H54 (cell line): ENCODE measurements at places on chromosomes 2 and 18.

- no peak for DNase-seq
These were observed 599.4 kb downstream of the XIRP2 start for GRCh38 chr2:167487728-167488127.

GRCh38 chr18:55513161-55513560 is 74.8 kb downstream of the TCF4 start:
- no peak for DNase-seq

DNA sequence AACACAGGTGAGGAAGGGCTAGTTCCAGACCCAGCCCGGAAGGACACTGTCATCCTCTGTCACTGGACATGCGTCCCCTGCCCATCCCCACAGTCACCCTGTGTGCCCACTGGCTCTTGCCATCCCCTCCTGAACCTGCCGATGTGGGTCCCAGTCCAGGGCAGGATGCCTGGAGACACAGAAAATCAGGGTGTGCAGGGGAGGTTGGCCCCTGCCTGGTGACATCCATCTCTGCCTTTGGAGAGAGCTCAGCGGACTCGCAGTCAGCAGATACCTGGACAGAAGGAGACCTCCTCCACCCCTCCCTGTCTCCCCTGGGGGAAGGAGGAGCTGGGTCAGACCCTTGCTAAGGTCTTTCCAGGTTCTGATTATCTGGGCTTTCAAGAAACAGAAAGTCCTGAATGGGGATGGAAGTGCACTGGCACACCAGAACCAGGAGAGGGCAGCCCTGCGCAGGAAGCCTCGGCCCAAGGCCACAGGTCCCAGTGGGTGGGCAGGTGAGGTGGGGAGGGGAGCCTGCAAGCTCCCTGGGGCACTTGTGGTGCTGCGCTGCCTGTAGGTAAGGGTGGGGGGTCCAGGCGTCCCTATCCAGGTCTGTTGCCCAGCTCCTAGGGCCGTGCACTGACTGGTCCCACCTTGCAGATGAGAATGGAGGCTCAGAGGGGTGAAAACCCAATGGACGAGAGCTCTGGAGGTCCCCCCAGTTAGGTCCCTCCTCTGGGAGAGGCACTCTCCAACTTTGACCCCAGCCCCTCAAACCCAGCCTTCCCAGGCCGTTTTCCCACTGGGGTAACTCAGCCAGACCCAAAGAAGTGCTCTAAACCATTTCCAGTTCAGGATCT is 9.7 kb upstream of the OTOS start:
- peak; percentile 73 for DNase-seq

- no peak for DNase-seq
These were observed 67.1 kb upstream of the MAP4K4 start for GRCh38 chr2:101630224-101630949.

DNA sequence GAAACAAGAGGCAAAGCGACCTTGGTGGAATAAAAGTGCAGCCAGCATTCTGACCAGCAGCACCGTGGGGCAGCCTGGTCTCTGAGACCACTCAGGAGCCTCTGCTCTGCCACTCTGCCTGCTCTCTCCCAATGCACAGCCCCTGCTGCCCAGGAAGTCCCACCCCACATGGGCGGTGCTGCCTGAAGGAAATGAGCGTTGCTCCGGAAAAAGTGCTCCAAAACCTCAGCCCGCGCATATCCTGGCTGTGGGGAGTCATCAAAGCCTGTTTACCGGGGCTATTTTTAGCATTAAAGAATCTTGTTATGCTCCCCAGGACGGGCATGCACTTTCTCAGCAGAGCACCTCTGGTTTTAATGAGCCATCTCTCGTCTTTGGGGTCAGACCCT is 54.5 kb downstream of the EPAS1 start:
- no peak for DNase-seq

DNA sequence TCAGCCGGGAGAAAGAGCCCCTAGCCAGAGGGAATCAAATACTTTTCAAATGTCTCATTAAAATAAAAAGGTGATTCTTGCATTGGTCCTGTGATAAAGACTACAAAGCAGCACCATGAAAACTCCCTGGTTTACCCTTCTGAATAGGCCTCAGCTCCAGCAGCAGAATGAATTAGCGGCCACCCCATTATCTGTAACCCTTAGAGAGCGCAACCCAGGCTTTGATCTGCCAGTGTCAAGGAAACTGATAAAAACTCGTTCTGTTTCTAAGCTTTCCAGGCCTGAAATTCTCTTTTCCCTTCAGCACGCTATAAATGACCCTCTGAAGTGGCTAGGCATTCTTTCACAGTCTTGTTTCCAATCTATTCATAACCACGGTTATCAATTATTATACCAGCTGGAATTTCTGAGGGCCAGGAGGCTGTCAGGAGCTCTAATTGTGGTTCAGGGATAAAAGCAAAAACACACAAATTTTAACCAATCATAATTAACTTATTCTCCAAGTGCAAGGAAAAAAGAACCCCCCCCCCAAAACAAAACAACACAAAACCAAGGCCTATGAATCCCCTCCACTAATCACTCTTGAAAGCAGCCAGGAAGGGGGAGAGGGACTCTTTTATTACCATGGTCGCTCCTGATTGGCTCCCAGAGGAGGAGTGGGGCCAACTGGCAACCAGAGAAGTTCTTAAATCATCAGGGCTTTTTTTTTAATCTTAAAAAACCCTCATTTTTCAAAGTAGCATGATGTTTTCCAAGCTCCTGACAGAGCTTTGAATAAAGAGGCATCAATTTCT is 258.9 kb downstream of the CYRIA start:
- DNase-seq: no peak

DNA sequence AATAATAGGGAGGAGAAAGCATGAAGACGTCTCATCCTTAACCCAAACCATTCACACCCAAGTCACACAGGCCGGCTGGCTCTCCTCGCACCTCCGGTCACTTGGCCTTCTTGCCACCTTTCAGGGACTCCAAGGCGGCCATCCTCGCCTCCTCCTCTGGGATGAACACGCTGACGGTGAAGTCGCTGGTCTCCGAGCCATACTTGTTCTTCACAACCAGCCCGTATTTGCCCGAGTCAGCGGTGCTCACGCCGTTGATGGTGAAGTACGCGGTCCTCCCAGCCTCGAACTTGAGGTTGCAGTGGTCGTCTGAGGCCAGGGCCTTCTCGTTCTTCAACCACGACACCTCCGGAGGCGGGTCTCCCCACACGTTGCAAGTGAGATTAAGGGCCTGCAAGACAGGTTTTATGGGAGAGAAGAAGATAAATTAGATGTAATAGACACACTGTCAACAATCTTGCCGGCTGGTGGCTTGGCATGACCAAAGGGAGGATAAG is 54.3 kb upstream of the LPIN2 start:
- no peak for DNase-seq

DNA sequence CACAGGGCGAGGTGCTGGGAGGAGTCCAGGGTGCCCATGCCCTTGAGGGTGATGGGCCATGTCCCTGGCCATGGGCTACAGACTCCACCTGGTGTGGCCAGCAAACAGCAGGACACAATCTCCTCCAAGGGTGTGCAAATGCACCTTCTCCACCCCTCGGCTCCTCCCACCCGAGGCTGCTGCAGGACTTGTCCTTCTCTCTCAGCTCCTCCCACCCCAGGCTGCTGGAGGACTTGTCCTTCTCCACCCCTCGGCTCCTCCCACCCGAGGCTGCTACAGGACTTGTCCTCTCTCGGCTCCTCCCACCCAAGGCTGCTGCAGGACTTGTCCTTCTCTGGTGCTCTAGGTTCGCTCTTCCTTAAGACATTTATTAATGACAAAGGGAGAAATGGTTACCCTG is 57.3 kb upstream of the SNTG2 start:
- peak; percentile 26 for DNase-seq

- DNase-seq: no peak
These were observed 67.3 kb downstream of the ASB1 start for GRCh38 chr2:238493880-238494572.

DNA sequence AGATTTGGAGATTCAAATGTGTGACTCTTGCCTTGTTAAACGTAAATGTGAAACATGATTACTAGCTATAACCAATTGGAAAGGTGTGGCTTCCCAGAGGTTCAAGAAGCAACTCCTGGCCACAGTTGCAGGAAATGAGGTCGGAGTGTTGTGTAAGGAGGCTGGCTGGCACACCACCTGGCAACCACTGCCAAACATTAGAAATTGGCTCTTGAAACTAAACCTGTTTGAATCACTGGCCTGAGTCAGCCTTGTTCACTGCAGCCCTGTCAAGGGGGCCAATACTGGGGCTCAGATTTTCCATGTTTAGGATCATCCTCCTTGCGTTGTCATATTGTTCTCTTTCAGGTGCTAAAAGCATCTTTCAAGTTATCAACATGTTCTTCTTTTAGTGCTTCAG is 206.3 kb downstream of the ARL6IP6 start:
- no peak for DNase-seq

DNA sequence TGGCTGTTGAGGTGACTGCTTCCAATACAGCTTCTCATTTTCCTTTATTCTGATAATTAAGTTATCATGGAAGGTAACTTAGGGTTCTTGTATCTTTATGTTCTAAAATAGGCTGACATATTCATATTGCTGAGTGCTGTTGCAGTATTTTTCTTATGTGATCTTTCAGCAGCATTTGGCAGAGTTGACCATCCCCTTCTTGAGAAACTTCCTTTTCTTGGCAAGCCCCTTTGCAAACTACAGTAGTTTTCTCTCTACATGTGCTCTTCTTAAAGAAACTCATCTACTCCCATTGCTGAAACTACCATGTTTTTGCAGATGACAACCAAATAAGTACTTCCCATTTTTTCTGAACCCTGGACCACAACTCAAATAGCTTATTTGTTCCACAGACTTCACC is 476.5 kb upstream of the TRIB2 start:
- DNase-seq: no peak

DNA sequence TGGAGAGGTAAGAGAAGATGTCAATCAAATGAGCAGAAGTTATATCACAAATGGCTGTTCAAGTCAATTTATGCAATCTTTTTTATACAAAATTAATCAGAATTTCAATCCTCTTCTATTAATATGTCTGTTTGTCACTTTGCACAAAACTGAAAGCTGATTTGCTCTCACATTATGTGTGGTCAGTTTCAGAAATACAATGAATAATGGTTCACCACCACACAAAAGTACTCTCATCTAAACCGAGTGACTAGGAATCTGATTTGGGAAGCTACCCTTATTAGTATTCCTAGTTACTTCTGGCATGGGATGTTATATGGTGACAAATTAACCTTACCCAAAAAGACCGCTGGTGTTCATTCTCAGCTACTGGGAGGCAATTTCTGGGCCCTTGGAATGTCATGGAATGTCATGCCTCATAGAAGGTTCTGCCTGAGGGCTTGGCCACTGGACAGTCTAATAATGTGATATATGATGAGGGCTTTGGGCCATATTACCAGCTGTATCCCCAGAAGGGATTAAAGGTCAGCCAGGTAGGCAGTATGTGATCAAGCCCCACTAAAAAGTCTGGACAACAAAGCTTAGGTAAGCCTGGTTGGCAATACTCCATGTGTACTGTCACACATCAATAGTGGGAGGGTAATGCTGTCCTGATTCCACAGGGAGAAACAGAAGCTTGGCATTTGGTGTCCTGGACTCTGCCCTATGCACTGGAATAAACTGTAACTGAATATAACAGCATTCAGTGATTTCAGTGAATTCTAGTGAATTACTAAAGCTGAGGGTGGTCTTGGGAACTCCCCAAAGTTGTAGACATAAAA is 113.2 kb downstream of the PIGN start:
- no peak for DNase-seq

GRCh38 chr2:165877565-165878550 is 75.7 kb downstream of the TTC21B start:
- no peak for DNase-seq

- no peak for DNase-seq
These were observed 47.5 kb downstream of the EMILIN2 start for GRCh38 chr18:2894131-2894840.

GRCh38 chr2:27752551-27753237 is 18.8 kb upstream of the MRPL33 start:
- no peak for DNase-seq

DNA sequence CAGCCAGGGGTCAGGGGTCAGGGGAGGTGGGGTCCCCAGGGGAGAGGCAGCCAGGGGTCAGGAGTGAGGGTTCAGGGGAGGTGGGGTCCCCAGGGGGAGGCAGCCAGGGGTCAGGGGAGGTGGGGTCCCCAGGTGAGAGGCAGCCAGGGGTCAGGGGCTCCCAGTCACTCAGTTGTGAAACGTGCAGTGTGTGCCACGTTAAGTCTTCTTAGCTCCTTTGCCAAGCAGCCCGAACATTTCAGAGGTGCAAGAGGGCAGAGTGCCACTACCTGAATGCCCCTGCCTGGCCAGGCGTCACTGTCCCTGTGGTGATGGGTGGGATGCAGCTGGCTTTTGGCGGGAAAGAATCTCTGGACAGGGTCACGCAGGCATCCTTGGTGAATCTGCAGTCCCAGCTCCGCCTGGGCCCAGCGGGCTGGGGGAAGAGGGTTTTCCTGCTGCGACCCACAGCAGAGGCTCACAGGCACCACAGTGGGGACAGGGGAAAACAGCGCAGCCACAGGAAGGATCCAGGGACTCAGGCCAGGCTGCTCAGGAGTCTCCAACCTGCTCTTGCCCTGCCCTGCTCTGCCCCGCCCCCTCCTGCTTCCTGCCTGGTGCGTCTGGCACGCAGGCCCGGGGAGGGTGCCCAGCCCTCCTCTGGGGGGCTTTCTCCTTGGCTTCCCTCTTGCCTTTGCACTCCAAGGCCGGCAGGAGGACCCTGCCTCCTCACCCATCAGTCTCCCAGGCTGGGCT is 188.3 kb downstream of the TWIST2 start:
- no peak for DNase-seq

- peak; percentile 61 for DNase-seq
These were observed 41.4 kb downstream of the TET3 start for GRCh38 chr2:74025971-74026612.

DNA sequence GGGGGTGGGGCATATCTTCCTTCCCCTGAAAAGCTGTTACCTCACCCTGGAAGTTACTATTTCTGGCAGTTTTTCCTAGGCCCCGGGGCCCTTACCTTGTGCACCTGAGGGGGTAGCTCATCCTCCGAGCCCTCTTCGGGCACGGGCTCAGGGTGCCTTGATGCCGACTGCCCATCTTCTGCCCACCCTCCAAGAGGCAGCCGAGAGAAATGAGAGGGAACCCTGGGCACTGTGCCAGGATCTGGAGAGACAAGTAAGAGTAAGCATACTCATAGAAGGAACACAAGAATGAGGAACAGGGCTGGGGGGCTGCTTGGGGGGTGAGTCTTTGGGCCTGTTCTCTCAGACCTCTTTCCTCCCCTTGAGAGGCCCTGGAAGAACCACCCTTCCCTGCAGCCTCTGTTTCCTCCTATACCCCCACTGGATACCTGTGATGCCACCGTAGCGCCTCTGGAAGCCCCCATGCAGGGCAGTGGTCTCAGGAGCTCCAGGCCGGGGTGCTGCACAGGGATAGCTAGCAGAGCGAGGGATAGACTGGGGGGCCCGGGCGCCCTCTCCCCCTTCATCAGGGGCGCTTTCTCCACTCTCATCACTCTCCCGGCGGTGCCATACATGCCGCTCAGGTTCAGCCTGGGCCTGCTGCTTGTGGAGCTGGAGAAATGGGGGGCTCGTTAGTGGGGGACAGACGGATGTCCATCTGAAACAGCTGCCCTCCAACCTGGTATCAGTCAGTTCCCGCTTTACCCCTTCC is 2.1 kb upstream of the ABCB6 start:
- DNase-seq: no peak

- no peak for DNase-seq
These were observed 17.8 kb downstream of the GMCL1 start for GRCh38 chr2:69847068-69847828.

GRCh38 chr2:16408331-16409005 is 257.2 kb downstream of the CYRIA start:
- no peak for DNase-seq

- DNase-seq: no peak
These were observed 101.3 kb downstream of the LYPD1 start for GRCh38 chr2:132568656-132569055.
